ENCODE measurements at places on chromosomes 2 and 18. TPM values are rescaled to one million over a fixed set of nuclear protein-coding genes. Genes with fewer than 3 reads are reported as not detected.

DNA sequence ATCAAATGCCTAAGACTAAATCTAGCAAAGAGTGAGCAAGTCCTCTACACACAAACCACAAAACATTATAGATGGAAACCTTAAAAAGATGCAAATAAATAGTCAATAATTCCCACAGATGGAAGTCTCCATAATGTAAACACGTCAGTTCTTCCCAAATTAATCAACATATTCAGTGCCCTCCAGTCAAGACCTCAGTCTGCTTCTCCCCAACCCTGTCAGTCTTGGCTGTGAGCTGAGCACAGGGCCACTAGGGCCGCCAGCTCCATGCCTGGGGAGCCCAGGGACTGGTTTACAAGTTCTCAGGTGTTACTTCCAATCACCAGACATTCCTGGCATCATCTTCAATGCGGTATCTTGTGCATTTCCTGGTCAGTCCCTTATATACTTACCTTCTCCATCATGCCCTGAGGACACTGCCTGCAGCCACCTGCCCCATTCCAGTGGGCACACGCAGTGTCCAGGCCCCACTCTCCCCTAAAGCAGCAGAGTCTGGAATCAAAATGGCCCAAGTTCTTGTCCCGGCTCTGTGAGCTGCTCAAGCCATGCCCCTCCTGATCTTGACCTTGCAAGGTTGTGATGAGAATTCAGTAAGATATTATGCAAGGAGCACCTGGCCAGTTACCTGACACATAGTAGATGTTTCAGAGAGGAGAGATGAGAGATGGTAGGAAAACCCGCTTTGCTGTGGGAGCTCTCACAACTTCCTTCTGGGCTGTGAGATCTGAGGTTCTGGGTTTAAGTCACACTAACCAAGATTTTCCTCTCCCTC is 207.9 kb upstream of the RAB6C start:
- DNase-seq, result no peak

The CRYGB gene
- not detected for total RNA-seq

The GAL3ST2 gene
- total RNA-seq, result 26.4 TPM

The ASB1 gene
- total RNA-seq, result 24.9 TPM

GRCh38 chr18:65610939-65611338 is 139.9 kb upstream of the CDH7 start:
- no peak for DNase-seq
